ENCODE measurements at places on chromosomes 1 and 21.

DNA sequence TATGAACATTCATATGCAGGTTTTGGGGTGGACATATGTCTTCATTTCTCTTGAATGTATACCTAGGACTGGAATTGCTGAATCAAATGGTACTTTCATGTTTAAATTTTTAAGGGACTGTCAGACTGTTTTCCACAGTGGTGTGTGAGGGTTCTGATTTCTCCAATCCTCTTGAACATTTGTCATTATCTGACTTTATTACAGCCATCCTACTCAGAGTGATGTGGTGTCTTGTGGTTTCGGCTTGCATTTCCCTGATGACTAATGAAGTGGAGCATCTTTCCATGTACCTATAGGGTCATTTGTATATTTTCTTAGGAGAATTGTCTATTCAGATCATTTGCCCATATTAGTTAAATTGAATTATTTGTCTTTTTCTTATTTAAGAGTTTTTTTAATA is 35.4 kb upstream of the ZNF281 start:
- DNase-seq: no peak

DNA sequence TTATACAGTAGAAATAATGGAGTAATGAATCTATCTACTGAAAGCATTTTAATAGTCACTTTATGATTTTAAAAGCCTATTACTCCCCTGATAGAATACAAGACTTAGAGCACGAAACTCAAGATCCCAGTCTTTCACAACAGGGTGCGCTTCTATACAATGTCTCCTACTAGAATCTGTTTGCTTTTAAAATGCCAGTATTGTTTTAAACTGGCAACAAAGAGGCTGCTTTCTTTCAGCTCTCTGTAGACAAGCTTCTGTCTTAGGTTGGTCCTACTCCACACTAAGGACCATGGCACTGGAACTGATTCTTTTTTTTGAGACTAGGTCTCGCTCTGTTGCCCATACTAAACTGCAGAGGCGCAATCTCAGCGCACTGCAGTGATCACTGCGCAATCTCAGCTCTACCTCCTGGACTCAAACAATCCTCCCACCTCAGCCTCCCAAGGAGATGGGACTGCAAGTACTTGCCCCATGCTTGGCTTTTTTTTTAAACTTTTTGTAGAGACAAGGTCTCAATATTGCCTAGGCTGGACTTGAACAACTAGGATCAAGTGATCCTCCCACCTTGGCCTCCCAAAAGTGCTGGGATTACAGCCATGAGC is 4.8 kb downstream of the DCAF8 start:
- DNase-seq: no peak

GRCh38 chr1:221742555-221743415 is 896 bp upstream of the DUSP10 start:
- DNase-seq: no peak

- no peak for DNase-seq
These were observed 76.8 kb downstream of the TCP10L start for GRCh38 chr21:32508558-32508957.

- no peak for DNase-seq
These were observed 183.5 kb downstream of the RUNX1 start for GRCh38 chr21:34865400-34866241.

DNA sequence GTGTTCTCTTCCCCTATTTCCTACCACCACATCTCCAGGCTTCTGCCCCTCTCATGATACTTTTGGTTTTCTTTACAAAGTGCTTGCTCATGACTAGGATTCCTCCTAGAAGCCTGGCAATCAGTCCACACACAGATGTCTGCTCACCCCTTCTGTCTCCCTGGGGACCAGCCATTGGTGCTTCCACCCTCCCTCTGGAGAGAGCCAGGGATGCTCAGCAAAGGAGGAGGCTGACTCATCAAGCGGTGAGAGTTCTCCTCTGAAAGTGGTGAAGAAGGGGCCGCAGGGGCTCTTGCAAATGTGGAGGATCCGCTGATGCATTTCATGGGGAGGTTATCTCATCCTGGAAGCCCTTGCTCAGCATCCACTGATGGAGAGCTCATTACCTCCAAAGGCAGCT is 14.5 kb downstream of the NT5C1A start:
- DNase-seq: no peak

GRCh38 chr1:246151796-246152434 is 355.2 kb downstream of the SMYD3 start:
- no peak for DNase-seq

DNA sequence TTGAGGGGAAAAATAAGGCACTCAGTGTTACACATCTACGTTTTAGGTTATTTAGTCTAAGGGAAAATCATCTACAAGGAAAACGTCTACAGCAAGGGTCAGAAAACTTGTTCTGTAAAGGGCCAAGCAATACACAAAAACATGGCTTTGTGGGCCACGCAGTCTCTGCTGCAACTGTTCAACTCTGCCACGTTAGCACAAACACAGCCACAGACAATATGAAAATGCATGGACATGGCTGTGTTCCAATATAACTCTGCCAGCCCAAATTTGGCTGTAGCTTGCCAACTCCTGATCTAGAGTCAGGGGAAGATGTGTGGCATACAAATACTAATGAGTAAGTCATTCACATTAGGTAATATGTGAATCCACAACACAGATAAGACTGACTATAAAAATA is 40.7 kb downstream of the COA6 start:
- DNase-seq: no peak

DNA sequence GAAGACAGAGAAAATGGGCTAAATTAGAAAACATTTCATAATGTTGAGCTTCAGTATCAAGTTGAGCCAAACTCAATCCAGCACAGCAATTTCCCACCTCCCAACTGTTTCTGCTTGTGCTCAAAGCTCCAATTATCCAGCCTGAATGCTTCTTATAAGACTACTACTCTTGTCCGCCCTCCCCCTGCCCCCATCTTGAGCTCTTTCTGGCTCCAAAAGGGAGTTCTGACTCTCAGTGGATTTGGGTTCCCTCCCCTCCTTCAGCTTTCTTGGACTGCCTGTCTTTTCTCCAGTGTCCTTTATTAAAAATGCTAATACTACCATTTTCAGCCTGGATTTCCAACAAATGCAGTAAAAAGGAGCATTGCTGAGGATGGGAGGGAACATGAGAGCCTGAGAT is 174.8 kb downstream of the ASTN1 start:
- no peak for DNase-seq

- no peak for DNase-seq
These were observed 22.7 kb downstream of the SLC35D1 start for GRCh38 chr1:67031121-67031858.

DNA sequence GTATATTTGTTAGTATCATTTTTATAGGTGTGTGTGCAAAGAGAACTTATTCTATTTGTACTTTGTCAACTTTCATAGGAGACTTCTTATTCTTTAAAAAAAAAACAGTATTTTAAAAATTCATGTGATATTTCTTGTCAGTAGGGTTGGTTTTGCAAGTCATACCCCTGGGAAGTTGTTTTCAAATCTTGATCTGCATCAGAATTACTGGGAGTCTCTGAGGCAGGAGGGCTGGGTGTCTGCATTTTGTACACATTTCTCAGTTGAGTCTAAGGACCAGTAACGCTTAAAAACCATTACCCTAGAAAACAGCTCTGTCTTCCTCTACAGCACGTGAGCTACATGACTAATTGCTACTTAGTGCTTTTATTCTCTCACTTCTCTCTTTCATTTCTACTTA is 76.0 kb upstream of the CTTNBP2NL start:
- no peak for DNase-seq

GRCh38 chr1:26900001-26900814 is at the start of gene GPATCH3:
Gene GPATCH3 (minus strand): TSS chr1:26900467. CDS start chr1:26900442, 25 bp downstream.
- peak; percentile 70 for DNase-seq
